ENCODE measurements at places on chromosomes 16 and 17.

DNA sequence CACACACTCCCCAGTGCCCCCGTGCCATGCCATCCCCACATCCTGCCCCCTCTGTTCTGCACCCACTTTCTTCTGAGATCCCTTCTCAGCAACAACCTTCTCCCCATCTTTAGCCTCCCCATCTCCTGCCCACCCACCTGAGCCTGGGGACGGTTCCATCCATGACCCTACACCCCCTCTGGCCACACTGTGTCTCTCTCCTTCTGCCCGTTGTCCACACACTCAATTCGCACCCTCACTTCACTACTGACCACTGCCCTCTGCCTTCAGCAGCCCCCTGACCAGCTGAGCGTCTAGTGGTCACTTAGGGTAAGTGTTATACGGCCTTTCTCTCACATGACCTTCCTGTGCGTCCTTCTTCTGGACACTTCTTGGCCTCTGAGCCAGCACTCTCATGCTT lies 6.1 kb downstream of the ARHGAP27 start:
- DNase-seq: no peak
- H3K4me3 ChIP-seq: no peak overlapping the region

- peaks cover 12% of the 10 kb centered on the region for H3K4me1 ChIP-seq
- peaks cover 24% of the 10 kb centered on the region for H3K27me3 ChIP-seq
- no peak overlapping the region for H3K4me3 ChIP-seq
- no peak overlapping the region for H3K27ac ChIP-seq
- H3K36me3 ChIP-seq: no peaks in the 10 kb centered on the region
Observed at GRCh38 chr16:31869511-31870201, 4.0 kb upstream of the ZNF267 start.

DNA sequence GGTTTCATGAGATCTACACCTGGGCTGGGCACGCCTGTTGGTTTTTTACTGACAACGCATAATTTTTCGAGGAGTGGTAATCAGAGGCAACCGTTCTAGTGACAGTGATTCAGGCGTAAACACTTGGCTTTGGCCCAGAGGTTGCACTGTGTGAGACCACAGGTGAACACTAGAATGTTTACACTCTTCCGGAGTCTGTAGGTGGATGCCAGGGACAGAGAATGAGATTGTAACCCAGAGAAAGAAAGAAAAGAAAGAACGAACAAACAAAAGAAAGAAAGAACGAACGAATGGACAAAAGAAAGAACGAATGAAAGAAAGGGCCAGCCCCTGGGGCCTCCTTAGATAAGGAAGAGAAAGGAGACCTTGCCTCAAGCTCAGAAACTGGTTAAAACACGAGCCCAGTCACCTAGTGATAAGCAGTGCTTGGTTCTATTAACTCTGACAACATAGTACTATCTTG lies 113.2 kb downstream of the PRKCB start:
- no peaks in the 10 kb centered on the region for H3K36me3 ChIP-seq
- no peaks in the 10 kb centered on the region for H3K4me1 ChIP-seq
- no peaks in the 10 kb centered on the region for H3K27me3 ChIP-seq

- H3K27ac ChIP-seq: no peak overlapping the region
- DNase-seq: peak; percentile 60
- H3K4me1 ChIP-seq: no peaks in the 10 kb centered on the region
Observed at GRCh38 chr16:57609541-57610401, 18.7 kb upstream of the ADGRG1 start.

DNA sequence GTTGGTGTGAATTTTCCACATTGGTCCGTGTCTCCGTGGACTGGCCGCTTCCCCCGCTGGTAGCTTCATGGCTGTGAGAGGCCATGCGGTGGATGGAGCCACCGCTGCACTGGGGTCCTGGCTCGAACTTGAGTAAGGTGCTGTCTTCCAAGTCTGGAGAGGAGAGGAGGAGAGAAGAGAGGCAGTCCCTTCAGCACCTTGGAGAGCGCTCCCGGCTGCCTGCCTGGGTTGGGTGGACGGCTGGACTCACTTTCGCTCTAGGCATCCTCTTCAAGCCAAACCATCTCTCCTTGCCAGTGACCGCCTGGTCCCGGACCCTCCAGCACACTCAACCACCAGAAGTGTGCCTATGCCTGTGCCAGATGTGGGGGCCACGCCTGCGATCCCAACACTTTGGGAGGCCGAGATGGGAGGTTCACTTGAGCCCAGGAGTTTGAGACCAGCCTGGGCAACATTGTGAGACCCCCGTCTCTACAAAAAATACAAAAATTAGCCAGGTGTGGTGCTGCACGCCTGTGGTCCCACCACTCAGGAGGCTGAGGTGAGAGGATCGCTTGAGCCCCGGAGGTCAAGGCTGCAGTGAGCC lies 6.2 kb downstream of the JPH3 start:
- H3K27ac ChIP-seq: no peak overlapping the region
- H3K36me3 ChIP-seq: no peaks in the 10 kb centered on the region
- no peak overlapping the region for H3K4me3 ChIP-seq
- peak; percentile 93 for DNase-seq
- H3K27me3 ChIP-seq: peaks cover 52% of the 10 kb centered on the region

DNA sequence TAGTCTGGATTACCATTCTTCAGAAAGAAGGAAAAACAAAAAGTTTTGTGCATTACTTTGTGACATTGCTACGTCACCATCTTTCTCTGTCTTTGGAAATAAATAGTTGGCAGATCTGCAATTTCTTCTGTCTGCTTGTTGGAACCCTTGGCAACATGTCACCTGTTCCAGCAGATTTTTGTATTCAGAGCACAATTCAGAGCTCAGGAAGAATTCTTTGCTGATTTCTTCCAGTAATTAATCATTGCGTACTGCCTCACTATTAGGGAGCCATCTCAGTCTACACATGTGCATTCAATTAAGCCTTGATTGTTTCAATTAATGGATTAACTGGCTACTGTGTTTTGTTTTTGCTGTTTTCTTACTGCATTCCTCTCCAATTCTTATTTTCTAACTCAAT lies 467.2 kb downstream of the CDH8 start:
- H3K4me1 ChIP-seq: no peaks in the 10 kb centered on the region
- H3K27me3 ChIP-seq: peaks cover 8% of the 10 kb centered on the region
- no peak overlapping the region for H3K27ac ChIP-seq
- H3K36me3 ChIP-seq: no peaks in the 10 kb centered on the region
- DNase-seq: no peak

DNA sequence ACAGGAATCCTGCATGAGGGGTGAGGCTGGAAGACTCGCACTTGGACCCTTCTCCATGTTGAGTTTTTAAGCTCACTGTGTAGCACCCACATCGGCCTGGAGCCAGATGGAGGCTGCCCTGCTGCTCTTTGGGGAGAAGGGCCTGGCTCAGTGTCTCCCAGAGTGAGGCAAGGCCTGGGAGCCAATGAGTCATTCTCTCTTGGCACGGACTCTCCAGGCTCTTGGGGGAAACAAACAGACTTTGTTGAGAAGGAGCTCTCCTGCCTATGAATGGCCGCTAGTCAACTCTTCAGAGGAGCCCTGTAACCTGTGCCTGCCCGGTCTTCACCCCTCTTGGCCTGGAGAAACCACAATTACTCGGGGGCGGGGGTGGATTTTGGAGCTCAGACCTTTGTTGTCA lies 50.8 kb upstream of the MAF start:
- no peaks in the 10 kb centered on the region for H3K36me3 ChIP-seq
- no peak for DNase-seq
- no peak overlapping the region for H3K27ac ChIP-seq

DNA sequence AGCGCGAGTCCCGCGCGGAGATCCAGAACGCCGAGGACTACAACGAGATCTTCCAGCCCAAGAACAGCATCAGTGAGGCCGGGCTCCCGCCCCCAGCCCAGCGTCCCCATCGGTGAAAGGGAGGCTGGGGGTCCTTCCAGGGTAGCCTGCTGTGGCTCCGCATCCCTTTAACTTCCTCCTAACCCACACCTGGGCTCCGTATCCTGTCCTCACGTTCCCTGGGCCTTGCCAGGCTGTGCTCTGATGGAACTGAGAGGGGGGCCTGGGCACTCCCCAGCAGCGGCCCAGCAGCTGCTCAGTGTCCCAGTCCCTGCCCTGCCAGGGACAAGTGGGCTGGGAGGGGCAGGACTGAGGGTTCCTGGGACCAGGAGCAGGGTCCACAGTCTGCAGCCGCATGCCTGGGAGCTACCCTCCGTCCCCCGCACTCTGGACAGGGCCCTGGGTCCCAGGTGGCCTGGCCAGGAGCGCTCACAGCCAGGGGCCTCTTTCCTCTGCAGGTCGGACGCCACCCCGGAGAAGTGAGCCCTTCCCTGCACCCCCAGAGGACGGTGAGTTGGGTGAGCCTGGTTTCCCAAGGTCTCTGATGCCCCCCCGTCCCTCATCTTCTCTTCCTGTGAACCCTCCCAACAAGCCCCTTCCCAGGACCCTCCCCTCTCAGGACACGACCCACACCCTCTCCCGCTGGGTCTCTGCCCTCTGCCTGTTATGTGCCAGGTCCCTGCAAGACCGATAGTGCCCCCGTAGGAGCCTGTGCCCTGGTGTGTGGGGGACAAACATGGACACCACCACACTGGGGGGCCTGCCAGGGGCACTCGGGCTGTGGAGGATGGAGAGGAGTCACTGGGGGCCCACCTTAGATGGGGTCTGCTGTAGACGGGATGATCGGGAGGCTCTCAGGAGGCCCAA lies 18.1 kb downstream of the KATNB1 start:
- no peak overlapping the region for H3K4me3 ChIP-seq
- no peaks in the 10 kb centered on the region for H3K27me3 ChIP-seq
- no peak for DNase-seq
- H3K36me3 ChIP-seq: peaks cover 7% of the 10 kb centered on the region
- no peak overlapping the region for H3K27ac ChIP-seq

- no peaks in the 10 kb centered on the region for H3K36me3 ChIP-seq
- H3K27me3 ChIP-seq: peaks cover 39% of the 10 kb centered on the region
- H3K4me3 ChIP-seq: no peak overlapping the region
- no peak overlapping the region for H3K27ac ChIP-seq
- no peaks in the 10 kb centered on the region for H3K4me1 ChIP-seq
- no peak for DNase-seq
Observed at GRCh38 chr16:82580298-82580890, 46.4 kb upstream of the CDH13 start.

- no peaks in the 10 kb centered on the region for H3K27me3 ChIP-seq
- H3K4me3 ChIP-seq: no peak overlapping the region
- peaks cover 9% of the 10 kb centered on the region for H3K36me3 ChIP-seq
- H3K27ac ChIP-seq: no peak overlapping the region
- no peaks in the 10 kb centered on the region for H3K4me1 ChIP-seq
Observed at GRCh38 chr17:18866866-18867813, 9.2 kb downstream of the PRPSAP2 start.

DNA sequence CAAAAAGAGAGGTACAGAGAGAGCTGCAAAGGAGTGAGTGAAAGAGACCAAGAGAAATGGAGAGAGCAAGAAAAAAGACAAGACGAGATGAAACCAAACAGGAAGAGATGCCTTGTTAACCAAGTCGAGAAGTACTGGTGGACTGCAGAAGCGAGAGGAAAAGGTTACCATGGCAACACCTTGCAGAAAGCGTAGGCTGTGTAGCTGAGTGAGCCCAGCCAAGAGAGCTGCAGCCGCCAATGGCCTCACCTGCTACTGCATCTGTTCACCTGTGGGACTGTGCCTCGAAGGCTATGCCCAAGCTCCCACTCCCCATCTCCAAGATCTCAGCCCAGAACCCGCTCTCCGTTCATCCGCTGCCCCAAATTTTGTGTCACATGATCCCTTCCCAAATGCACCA lies 161.3 kb downstream of the SLC39A11 start:
- H3K4me1 ChIP-seq: peaks cover 23% of the 10 kb centered on the region
- DNase-seq: no peak
- H3K27ac ChIP-seq: no peak overlapping the region

DNA sequence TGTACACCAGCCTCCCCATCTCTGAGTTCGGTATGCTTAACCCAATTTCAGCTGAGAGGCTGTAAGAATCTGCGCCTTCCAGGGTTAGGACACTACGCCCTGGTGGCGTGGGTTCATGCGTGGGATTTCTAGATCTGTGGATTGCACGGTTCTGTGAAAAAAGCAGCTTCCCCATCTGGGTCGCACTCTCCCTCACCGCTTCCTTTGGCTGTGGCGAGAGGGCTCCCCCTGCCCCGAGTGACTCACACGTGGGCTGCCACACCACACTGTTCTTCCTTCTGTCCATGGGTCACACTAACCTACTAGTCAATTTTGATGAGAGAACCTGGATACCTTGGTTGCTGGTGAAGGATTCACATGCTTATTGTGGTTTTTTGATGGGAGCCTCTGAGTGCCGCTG lies 256.0 kb upstream of the MAF start:
- peaks cover 7% of the 10 kb centered on the region for H3K36me3 ChIP-seq
- no peak overlapping the region for H3K4me3 ChIP-seq
- DNase-seq: no peak
- no peak overlapping the region for H3K27ac ChIP-seq
- H3K4me1 ChIP-seq: no peaks in the 10 kb centered on the region
- peaks cover 17% of the 10 kb centered on the region for H3K27me3 ChIP-seq

DNA sequence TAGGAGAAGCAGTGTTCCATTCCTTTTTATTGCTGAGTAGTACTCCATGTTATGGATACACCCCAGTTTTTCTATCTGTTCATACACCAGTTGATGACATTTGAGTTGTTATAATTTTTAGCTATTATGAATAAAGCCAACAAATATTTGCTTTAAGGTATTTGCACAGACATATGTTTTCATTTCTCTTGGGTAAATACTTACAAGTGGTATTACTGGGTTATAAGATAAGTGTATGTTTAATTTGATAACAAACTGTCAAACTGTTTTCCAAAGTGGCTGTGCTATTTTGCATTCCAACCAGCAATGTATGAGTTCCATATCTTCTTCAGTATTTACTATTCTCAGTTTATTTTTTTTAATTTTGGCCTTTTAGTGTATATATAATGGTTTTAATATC lies 27.7 kb upstream of the GFOD2 start:
- H3K4me1 ChIP-seq: no peaks in the 10 kb centered on the region
- DNase-seq: no peak
- H3K27me3 ChIP-seq: no peaks in the 10 kb centered on the region
- no peak overlapping the region for H3K4me3 ChIP-seq

- DNase-seq: no peak
- H3K27me3 ChIP-seq: no peaks in the 10 kb centered on the region
- H3K4me1 ChIP-seq: peaks cover 45% of the 10 kb centered on the region
- H3K36me3 ChIP-seq: peaks cover 5% of the 10 kb centered on the region
- no peak overlapping the region for H3K4me3 ChIP-seq
- H3K27ac ChIP-seq: peak overlapping the region; percentile 78
Observed at GRCh38 chr17:1047879-1048470, 51.0 kb downstream of the TIMM22 start.

GRCh38 chr17:3004925-3005324 lies 58.5 kb downstream of the OR1D5 start:
- H3K27ac ChIP-seq: peak overlapping the region; percentile 79
- H3K4me3 ChIP-seq: no peak overlapping the region
- no peak for DNase-seq
- H3K4me1 ChIP-seq: peaks cover 34% of the 10 kb centered on the region

GRCh38 chr16:17265154-17265553 lies 205.6 kb downstream of the XYLT1 start:
- no peaks in the 10 kb centered on the region for H3K4me1 ChIP-seq
- no peaks in the 10 kb centered on the region for H3K36me3 ChIP-seq
- no peaks in the 10 kb centered on the region for H3K27me3 ChIP-seq
- DNase-seq: no peak
- no peak overlapping the region for H3K4me3 ChIP-seq

GRCh38 chr17:32303781-32304288 lies 38.1 kb downstream of the C17orf75 start:
- H3K27me3 ChIP-seq: peaks cover 3% of the 10 kb centered on the region
- DNase-seq: no peak
- no peak overlapping the region for H3K4me3 ChIP-seq
- no peaks in the 10 kb centered on the region for H3K36me3 ChIP-seq
- no peak overlapping the region for H3K27ac ChIP-seq

GRCh38 chr16:31471875-31472708 lies at the start of gene TGFB1I1:
TSS of gene TGFB1I1 (plus strand) at chr16:31472152. CDS start at chr16:31472189, 37 bp downstream.
- peaks cover 38% of the 10 kb centered on the region for H3K4me1 ChIP-seq
- H3K27me3 ChIP-seq: no peaks in the 10 kb centered on the region
- H3K27ac ChIP-seq: peak within 1 kb of the TSS; percentile 96
- H3K36me3 ChIP-seq: peaks cover 17% of the 10 kb centered on the region
- H3K4me3 ChIP-seq: peak within 1 kb of the TSS; percentile 89
- DNase-seq: no peak
